ENCODE measurements at places on chromosomes 1 and 21.

GRCh38 chr1:245276445-245276844 is 121.7 kb downstream of the KIF26B start:
- DNase-seq = no peak

GRCh38 chr1:248822148-248823032 is 3.3 kb downstream of the SH3BP5L start:
- no peak for DNase-seq

DNA sequence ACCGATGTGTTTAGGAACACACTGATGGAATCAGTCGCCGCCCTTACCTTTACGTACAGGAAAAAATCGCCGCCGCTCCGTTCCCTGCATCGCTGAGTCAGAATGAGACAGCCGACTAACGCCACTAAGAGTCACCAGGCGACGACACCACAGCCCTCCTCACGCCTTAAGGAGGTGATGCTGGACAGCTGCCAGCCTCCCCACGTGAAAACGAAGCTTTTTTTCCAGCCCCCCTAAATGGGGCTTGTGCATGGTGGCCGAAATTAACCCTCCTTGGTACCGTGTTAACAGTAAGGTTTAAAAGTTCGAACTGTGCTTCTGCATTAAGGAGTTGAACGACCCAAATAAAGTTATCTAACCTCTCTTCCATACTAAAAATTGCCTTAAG is 511 bp downstream of the DNTTIP2 start:
- DNase-seq = peak; percentile 9

DNA sequence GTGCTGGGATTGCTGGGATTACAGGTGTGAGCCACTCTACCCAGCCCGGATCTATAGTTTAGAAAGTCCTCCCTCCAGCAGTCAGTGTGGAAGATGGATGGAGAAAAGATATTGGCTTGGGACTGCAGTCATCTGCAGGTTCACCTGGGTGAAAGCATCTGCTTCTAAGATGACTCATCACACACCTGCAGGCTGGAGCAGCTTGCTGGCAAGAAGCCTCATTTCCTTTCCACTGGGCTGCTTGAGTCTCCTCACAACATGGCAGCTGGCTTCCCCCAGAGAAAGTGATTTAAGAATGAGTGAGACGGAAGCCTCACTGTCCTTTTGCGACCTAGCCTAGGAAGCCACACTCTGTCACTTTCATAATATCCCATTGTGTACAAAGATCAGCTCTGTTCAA is 50.0 kb downstream of the FOXO6 start:
- no peak for DNase-seq

DNA sequence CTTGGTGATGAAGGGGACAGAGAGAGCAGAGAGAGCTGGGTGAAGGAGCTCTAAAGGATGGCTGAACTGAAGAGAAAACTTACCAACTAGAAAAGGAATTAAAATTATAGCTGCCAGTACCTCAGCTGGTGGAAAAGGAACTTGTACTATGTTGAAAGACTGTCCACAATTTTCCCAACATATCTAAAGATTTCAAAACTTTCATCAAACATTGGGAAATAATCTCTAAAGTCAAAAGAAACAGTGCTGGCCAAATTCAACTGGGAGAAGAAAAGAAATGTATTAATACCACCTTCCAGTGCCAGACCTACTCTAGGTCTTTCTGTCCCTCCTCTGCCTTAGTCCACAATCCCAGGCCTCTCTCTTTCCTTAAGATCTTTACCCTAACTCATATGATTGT is 6.1 kb downstream of the SMG5 start:
- DNase-seq = no peak

DNA sequence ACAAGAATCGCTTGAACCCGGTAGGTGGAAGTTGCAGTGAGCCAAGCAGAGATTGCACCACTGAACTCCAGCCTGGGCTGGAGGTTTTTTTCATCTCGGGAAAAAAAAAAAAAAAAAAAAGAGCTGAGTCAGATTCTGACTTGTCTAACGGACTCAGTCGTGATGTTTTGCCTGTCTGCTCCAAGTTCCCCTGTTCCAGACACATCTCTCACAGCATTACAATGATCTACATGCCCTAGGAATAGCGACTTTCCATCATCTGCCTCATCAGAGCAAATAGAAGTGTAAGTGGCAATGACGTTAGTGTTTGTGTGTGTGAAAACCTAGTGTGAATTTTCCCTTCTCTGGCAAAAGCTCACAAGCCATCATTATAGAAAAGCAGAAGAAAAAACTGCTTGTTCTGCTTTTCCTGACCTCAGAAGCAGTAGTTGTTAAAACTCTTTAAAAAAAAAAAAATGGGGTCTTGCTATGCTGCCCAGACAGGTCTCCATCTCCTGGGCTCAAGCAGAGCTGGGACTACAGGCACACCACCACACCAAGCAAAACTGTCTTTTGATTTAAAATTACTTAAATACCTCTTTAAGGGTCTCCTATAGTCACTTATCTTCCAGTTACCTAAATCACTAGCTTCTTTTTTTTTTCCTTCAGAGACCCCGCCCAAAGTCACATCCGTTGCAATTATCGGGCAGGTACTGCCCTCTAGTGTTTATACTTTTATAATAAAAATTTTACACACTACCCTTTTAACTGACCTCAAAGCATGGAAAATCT is 37.3 kb downstream of the PLEKHO1 start:
- DNase-seq = peak; percentile 46

DNA sequence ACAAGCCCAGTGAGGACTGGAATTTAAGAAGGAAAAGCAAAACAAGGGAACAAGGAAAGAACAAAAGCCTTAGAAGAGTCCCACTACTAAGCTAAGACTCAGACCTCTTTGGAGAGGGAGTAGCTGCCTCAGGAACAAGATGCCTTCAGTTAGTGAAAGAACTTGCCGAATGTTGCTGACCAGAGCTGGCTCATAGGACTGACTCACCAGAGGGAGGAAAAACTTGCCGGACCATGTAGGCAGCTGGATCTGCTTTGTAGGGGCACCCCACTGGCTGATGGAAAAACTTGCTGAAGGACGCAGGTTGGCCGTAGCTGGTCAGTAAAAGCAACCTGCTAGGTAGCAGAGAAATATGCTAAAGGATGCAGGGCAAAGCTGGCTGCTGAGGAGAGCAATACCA is 15.3 kb upstream of the ZSWIM5 start:
- no peak for DNase-seq

DNA sequence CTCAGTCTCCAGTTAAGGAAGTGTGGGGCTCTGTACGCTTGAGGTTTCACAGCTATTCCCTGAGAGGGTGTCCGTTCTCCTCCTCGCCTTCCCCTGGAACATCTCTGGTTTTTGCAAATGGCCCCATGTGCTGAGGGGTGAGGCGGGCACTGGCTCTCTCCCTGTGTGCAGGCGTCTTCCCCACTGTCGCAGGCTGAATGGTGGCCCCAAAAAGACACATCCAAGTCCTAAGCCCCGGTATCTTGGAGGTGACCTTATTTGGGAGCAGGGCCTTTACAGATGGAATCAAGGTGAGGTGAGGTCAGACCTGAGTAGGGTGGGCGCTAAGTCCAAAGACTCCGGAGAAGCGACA is 98.0 kb upstream of the TMPRSS2 start:
- DNase-seq = no peak

- no peak for DNase-seq
Observed at GRCh38 chr1:56992318-56993125, 26.7 kb upstream of the C8B start.

DNA sequence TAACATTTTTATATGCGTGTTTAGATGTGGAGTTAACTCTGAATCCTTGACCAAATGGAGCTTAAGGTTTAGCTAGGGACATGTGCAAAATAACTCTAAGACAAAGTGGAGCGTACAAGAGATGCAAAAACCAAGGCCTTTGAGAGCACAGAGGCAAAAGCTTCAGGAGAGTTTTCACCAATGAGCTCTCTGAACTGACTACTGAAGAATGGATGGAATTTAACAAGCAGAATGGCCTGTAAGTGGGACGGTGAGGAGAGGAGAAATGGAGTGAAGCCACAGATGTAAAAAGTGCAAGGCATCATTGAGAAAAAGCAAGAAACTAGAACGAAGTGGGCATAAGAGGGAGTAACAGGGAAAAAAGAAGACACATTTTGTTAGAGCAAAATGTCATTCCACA is 260.0 kb downstream of the RGS7 start:
- no peak for DNase-seq

DNA sequence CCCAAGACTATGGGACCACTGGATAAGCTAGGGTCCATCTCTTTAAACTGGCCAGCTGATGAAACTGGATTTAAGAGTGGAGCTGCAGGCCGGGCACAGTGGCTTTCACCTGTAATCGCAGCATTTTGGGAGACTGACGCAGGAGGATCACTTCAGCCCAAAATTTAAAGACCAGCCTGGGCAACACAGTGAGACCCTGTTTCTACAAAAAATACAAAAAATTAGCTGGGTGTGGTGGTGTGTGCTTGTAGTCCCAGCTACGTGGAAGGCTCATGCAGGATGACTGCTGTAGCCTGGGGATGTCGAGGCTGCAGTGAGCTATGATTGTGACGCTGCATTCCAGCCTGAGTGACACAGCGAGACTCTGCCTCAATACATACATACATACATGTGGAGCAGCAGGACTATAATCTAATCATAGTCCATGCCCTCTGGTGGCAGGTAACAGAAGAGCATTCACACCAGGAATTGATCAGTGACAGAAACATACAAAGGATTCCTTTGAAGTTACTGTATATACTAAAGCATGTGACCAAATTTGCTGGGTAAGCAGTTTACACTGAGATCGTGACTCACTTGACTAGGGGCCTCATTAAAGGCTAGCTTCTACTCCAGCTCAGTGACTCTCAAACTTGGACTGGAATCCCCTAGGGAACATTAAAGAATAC is 101.5 kb upstream of the SLFNL1 start:
- DNase-seq = peak; percentile 86

DNA sequence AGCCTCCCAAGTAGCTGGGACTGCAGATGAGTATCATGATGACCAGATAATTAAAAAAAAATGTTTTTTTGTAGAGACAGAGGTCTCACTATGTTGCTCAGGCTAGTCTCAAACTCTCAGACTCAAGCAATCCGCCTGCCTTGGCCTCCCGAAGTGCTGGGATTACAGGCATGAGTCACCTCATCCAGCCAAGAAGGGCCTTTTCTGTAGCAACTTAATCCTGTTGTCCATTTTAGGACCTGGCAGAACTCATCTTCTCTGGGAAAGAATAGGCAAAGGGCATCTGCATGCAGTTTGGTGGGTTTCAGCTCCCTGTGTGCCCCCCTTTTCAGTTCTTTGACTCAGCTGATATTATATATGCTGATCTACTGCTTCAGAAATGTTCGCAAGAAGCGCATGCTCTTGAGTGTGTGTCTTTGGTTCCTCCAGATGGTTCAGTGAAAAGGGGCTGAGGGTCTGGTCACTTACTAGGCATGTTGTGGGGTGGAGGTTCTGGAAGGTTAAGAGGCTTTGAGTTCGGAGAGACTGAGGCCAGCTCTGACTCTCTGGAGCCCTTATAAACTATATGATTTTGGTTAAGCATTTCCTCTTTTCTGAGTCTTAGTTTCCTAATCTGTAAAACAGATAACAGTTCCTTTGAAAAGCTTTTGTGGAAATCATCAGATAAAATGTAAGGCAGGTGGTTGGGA is 19.4 kb upstream of the SRSF4 start:
- no peak for DNase-seq

DNA sequence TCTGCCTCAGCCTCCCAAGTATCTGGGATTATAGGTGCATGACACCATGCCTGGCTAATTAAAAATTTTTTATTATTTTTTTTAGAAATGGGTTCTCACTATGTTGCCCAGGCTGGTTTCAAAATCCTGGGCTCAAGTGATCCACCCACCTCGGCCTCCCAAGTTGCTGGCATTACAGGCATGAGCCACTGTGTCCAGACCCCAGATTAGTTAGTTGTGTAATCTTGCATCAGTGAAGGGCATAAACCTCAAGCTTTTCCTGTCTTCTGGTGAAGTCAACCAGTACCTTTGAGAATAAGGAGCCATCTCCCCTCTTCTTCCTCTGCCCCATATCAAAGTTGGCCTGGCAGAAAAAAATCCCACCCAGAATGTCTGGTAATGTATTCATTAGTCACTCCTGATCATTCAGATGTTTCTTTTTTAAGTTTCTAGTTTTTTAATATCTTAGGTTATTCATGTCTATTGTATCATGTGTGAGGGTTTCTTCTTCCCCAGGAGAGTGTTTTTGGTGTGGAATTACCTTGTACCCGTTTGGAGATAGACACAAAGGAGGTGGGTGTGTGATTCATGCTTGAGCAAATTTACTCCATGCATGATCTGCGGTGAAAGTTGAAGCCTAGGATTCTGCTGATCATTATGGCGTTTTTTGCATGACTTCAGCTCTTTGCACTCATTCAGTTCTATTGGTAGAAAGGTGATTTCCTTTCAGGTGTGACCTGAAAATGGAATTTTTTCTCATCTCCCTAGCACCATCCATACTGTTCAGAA is 144.0 kb downstream of the FMN2 start:
- DNase-seq = no peak

DNA sequence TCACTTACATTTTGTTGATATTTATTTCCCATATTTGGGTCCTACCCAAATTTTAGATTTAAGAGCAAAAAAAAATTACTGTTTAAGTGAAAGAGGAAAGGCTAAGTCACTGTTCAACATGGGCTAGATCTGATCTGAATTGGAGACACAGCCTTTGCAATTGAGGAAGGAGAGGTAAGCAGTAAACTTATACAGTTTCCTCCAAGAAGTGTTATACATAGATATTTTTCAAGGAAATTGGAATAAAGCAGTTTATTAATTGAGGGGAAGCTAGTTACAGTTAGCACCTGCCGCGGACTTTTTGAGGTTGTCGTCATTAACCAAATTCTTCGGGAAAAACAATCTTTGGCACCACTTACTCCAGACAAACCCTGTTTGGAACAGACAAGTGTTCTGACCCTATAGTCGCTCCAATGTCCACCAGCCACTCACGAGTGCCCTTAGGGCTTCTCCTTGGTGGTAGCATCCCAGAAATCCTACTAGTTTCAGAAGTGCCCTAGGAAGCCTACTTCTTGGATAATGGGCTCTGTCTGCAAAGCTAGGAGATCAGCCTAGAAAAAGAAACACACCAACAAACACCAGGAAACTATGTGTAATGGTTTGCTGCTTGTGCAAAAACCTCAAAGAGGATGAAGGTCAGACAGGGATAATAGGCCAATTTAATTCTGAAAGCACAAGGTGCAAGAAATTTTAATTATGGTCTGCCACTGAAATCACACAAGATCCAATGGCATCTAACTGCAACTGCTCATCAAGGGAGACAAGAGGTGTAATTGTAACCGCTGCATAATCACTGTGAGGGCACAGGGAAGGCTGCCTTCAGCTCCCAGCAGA is 2.5 kb downstream of the WLS start:
- no peak for DNase-seq

GRCh38 chr1:116944613-116945012 is 34.9 kb downstream of the PTGFRN start:
- DNase-seq = no peak

GRCh38 chr1:57238233-57238781 is 185.6 kb downstream of the DAB1 start:
- DNase-seq = no peak

GRCh38 chr1:239590556-239590955 is 204.2 kb downstream of the CHRM3 start:
- no peak for DNase-seq

DNA sequence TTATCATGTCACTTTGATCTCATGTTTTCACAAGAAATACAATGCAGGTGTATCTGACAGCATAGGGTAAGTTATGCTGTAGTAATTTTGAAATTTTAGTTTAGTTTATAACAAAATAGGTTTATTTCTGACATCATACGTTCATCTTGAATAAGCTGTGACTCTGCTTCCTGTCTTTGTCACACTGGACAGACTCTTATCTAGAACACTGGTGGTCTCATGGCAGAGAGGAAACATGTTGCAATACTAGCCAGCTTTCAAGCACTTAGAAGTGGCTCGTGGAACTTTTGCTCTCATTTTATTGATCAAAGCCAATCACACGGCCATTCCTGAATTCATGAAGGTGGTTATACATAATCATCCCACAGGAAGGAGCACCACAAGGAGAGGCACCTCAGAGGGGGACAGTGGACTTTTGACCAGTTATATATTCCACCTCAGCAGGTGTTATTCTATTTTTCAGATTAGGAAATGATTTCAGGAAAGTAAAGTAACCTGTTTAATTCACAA is 46.5 kb downstream of the CYP2J2 start:
- DNase-seq = no peak
